Epithelial cell of prostate (primary cell): ENCODE measurements at places on chromosomes 5 and 9.

DNA sequence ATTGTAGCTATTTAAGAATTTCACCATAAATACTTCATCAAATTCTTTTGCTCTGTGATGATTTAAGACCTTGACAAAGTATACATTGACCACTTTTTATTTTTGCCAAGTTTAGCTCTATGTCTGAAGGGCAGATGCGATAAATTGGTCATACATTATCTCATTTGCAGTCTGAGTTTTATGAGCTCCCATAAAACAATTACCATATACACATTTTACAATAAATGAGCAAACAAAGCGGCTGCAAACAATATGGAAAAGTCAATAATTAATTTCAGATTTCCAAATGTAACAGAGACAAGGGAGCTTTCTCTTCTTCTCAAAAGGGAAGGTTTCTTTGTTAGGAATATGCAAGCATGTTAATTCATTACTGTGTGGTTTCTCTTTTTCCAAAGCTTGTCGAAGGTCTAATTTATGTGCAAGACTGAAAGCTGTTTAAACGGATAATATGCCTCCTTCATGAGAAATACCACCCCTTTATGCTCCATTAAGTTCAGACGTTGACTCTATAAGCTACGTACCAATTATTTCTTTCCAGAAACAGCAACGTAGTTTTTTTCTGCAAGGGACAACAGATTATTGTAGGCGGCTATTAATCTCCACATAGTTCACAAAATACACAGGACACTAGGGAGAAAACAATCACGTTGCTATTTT is 7.0 kb upstream of the IZUMO3 start:
- no peak for DNase-seq

DNA sequence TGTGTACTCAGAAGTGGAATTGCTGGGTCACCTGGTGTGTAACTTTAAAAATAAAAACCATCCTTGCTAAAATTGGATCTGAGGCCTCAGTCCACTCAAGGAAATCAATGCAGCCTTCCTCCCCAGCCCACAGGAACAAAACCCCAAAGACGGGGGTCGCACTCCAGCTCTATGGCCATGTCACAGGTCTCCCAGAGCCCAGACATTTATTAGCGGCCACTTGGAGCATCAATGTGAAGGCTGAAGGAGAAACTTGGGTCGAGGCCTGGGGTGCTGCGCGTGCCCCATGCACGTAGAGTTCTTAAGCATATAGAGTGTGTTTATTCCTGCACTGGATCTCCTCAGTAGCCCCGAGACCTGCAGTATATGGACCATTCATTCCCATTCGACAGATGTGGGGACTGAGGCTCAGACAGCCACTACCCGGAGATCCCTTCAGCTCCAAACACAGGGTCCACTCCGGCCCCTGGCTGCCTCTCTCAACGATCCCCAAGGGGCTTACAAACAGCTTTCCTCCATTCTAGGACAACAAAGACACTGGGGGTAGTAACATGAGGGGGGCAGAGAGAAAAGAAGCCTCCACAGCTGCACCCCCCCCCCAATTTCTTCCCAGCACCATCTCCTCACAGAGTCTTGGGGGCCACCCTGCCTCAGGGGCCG is 14.3 kb upstream of the OLFM1 start:
- DNase-seq, result no peak

GRCh38 chr9:98317134-98317857 is 61.8 kb upstream of the TBC1D2 start:
- DNase-seq, result no peak

GRCh38 chr9:136329211-136329627 is 1.9 kb downstream of the GPSM1 start:
- no peak for DNase-seq

DNA sequence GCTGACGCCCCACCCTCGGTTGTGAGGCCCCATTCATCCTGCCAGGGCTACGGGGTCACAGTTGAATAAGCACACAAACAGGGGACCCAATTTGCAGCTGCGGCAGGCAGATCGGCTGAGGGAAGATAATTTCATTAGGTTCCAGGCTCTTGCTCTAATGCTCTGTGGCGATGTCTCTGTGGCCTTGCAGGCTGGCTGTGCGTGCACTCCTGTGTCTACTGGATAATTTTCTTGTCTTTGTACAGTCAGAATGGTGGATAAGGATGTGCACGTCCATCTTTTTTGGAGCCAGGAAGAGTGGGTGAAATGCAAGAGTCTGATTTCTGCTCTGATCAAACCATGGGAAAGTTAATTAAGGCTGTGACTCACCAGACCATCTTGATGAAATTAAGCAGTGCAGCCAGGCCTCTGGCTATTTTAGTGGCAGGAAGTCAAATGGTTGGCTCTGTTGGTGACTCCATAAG is 39.2 kb downstream of the NSG2 start:
- no peak for DNase-seq

GRCh38 chr5:2801577-2802525 is 50.4 kb upstream of the IRX2 start:
- DNase-seq, result no peak

- DNase-seq, result peak; percentile 79
These were observed 226.6 kb downstream of the SNX18 start for GRCh38 chr5:54743997-54744788.

- no peak for DNase-seq
These were observed 75.0 kb upstream of the NEK6 start for GRCh38 chr9:124182741-124183140.

DNA sequence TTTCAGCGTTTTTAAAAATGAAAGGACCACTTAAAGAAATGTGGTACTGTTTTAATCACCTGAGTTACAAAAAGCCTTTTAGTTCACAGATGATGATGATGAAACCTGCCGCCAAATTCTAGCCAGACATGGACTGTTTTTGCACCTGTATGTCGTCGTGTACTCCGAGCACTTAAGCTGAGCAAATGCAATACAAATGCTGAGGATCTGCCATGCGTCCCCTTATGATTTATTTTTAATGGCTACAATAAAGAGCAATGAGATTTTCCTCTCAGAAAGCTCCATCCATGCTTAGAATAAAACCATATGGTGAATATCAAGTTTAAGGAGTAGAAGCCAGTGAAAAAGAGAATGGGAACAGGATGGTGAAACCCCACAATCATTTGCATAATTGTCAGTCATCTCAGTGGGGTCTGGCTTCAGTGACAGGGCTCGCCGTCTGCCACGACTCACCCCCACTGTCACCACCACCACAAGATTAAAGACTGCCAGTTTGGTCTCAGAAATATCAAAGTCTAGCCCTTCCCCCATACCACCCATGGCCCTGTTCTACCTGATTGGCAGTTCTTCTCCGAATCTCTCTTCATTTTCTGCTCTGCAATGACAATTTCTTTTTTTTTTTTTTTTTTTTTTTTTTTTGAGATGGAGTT is 159.9 kb downstream of the GOLPH3 start:
- DNase-seq, result no peak

GRCh38 chr5:10987276-10987924 is 226.4 kb upstream of the DAP start:
- DNase-seq, result no peak

- no peak for DNase-seq
These were observed 1.1 kb downstream of the GRM6 start for GRCh38 chr5:178993955-178994579.

- DNase-seq, result no peak
These were observed 347.9 kb upstream of the SEMA6A start for GRCh38 chr5:116922532-116922931.

- no peak for DNase-seq
These were observed 109.1 kb upstream of the PTGER4 start for GRCh38 chr5:40570408-40571129.

DNA sequence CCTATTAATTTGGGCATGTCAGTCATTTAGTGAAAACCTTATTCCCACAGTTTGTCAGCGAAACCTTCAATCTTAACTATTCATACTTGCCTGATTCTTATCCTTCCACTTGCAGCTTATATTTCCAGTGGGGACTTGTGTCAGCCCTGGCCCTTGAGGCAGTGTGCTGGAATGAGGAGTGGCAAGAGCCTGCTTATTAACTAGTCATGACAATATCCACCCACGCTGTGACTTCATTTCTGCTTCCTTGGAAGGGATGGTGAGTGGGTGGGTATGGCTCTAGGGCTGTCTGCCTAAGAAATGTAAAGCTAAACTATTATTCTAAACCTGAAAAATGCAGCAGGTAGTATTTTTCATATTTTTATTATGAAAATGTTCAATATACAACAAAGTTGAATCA is 34.0 kb upstream of the LURAP1L start:
- DNase-seq, result peak; percentile 89

DNA sequence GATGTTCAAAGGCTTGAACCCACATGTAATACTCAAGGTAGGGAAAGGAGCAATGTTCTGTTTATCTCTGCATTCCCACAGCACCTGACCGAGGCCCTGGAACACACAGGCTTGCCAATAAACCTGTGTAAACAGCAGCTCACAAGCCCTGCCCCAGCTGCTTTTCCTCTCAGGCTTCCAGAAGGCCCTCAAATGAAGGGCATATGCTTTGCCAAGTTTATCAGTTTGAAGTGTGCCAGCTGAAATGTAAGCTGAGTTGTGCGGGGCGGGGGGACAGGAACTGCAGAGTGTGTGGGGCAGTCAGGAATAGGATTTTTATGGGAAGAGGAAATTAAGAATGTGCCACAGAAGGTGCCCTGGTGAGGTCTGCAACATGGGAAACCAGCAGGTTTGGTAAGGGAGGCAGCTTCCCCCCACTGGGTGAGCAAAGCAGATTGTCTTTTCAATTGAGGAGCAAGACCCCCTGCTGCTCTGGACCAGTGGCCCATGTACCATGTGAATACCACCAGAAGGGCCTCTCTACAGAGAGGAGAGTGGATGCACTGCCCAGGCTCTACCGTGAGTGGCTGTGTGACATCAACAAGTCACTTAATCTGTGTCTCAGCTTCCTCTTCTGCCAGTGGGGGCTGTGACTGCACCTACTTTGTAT is 194.8 kb downstream of the SPOCK1 start:
- DNase-seq, result no peak

- DNase-seq, result no peak
These were observed 5.6 kb upstream of the HNRNPAB start for GRCh38 chr5:178198706-178199105.

- no peak for DNase-seq
These were observed 81.7 kb upstream of the LMX1B start for GRCh38 chr9:126532019-126532462.
